Stimulated activated CD4-positive, alpha-beta T cell treated with anti-CD3 and anti-CD28 coated beads, Interleukin-1b, Interleukin-23, amount 100 ng/mL, for 24 hours (primary cell): ENCODE measurements at places on chromosomes 4 and X.

DNA sequence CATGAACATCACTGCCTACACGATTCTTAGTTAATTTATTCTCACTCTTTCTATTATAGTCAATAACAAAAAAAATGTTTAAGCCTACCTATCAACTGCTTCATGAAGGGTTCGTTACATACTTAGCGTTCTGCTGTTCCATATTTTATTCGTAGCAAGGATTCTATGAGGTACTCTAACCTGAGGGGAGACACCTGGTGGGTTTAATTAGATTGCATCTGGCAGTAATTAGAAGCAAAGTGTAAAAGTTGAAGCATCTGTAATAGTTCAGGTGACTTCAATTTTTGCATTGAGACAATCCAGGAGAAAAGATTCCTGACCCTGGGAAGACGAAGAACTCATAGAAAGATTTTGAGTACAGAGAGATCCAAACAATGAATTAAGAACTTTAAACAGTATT lies 1655.8 kb upstream of the TENM3 start:
- no peak for DNase-seq

GRCh38 chr4:15376594-15376993 lies 51.2 kb upstream of the C1QTNF7 start:
- DNase-seq, result no peak

DNA sequence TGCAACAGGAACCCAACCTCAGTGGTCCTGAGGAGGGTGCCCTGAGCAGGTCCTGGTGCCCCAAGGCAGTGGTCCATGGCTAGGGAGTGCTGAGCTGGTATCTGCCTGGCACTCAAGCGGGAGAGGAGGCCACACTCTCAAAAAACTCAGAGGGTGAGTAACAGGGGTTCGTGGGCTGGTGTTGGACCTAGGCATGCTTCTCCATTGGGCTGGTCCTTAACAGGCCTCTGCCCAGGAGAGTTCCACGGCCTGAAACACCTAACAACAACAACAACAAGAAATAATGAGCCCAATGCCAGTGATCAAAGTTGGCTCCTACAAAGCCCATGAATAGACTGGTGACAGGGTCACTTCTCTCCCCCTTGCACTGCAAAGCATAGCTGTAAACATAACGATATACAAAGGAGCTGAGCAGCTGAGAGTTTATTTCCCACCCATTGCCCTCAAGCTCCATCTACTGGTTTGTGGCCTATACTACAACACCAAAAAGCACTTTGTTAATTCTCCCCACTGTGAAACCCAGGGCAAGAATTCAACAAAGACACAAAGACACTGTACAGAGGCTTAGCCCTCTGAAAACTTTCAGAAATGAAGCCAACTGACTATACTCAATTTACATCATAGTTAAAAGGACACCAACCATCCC lies 736.1 kb upstream of the ADGRL3 start:
- DNase-seq, result no peak

DNA sequence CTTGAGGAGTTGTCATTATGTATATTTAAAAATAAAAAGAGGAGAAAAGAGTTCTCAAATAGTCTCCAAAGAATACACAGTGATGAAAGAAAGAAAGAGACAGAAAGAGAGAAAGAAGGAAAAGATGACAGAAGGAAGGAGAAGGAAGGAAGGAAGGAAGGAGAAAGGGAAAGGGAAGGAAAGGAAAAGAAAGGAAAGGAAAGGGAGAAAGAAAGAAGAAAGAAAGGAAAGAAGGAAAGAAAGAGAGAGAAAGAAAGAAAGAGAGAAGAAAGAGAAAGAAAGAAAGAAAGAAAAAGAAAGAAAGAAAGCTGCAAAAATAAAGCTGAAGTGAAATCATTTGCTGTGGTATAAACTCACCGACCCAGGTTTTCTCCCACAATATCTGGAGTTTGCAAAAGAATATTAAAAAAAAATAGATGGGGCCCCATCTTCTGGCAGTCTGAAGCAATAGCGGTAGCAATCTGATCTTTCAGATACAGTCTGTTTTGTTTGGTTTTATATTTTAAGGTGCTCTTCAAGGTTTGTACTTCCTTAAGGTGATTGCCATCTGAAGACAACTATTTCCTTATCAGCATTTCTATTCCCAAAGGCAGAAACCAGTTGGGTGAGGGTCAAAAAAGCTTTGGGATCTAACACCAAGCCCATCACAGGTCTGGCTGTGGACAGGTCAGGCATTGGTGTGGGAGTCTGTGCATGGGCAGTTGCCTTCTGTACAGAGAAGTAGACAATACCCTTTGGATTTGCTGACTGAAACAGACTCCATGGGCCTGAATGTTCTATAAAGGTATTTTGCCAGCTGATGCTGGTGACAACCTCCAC lies 160.4 kb downstream of the CPEB2 start:
- DNase-seq, result no peak

DNA sequence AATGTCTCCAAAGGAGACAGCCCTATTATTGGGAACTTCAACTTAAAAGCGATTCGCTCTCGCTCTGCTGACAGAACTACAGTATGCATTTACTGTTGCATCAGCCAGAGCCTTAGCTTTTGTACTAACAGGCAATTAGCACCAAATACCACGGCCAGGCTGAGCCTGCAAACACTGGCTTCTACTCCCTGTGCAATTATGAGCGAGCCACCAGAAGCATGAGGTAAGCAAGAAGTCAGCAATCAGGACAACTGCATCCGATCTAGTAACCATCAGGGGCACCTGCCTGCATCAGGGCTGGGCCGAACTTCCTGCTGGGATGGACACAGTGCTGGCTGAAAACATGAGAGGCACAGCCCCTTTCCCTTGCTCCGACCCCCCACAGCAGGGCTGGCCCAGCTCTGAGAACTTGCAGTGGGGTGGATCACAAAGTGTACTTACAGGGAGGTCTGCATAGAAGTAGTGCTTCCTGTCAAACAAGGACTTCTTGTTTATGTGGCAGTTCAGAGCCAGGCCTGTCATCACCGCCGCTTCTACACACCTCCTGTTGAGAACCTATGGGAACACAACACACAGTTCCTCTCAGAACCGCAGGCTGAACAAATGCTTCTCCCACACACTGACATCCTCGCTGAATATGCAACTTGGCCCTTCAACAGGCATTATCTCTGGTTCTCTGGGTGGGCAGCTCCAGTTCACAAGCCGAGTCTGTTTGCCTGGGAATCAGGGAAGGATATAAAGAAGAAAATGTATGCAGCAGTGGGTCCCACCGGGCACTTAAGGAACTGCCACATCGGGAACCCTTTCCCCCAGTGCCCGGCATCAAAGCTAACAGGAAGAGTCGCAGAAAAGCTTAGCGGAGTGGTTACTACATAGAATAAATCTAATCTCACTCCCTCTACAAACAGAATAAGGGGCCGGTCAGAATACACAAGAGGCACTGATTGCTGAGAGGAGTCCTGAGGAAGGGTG lies 41.5 kb downstream of the GATB start:
- no peak for DNase-seq

- no peak for DNase-seq
These were observed 118.2 kb downstream of the GRID2 start for GRCh38 chr4:92421920-92422319.

- no peak for DNase-seq
These were observed at the start of gene ARSD for GRCh38 chrX:2928583-2929434. Gene ARSD, minus strand, starts transcription at chrX:2929339. Its CDS starts 64 bp downstream, at chrX:2929275.
